ENCODE measurements at places on chromosomes 7 and 10. TPM values are rescaled to one million over a fixed set of nuclear protein-coding genes. Genes with fewer than 3 reads are reported as not detected.

GRCh38 chr7:124275411-124275810, 242.5 kb upstream of the TMEM229A start:
- DNase-seq, result no peak

GRCh38 chr10:133441780-133442179, 12.0 kb upstream of the SCART1 start:
- DNase-seq, result no peak

DNA sequence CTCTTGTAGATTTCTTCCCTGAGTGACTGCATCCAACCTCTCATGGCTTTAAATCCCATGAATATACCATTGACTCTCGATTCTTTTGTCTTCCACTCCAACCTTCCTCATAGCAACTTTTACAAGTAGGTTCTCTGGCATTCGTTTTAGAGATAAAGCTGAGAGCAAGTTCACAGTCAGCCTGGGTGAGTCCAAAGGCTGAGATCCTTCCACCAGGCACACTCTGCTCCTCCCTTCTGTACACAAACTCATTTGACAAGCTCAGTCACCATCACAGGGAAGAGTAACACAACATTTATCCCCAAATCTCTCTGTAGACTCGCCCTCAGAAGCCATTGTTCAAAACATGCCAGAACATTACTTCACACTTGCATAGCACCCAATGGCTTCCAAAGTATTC, 10.9 kb downstream of the CTTNBP2 start:
- no peak for DNase-seq

DNA sequence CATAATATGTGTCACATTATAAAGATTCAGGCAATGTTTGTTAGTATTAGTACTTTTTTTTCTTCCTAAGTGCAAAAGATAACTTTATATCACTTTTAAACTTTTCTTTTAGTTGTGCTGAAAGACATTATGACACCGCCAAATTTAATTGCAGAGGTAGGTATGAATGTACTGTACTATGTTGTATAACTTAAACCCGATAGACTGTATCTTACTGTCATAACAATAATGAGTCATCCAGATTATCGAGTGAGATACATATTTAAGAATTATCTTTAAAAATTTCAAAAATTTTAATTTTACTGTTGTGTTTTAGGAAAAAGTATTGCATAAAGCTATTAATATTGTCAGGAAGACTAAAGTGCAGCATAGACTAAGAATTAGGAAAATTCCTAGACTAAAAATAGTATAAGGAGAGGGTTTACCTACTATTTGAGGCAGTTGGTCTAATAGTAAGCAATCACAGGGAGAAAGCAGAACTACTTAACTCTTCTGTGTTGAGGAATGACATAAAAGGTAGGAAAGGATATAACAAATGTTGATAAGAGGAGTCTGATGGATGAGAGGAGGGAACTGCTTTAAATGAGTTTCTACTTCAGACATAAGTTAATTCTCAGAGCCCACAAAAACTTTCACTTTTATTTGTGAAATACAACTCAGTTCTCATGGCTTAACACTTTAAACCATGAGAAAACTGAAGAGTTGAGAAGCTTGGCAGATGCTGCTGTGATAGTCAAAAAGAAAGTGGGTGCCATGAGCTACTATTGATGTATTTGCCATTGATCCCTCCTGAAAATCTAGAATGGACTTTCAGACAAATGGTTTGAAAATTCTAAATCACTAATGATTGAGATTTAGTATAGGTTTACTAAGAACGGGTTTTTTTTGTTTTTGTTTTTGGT, 67.8 kb downstream of the PTEN start:
- DNase-seq, result no peak

DNA sequence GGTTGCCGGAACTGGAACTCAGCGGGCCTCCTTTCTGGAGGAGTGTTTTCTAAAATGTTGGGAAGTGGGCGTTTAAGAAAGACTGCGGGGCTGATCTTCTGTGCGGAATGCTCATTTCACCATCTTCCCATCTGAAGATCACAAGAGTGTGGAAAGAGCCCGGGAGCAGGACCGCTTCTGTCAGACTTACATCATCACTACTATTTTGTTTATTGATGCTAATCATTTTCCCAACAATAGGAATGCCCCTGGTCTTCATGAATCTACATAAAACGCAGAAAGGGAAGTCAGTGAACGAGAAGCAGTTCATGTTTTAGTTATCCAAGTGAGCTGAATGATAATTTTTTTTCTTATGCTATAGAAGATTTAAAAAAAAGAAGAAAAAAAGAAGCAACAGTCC, 447.8 kb upstream of the MKI67 start:
- no peak for DNase-seq

DNA sequence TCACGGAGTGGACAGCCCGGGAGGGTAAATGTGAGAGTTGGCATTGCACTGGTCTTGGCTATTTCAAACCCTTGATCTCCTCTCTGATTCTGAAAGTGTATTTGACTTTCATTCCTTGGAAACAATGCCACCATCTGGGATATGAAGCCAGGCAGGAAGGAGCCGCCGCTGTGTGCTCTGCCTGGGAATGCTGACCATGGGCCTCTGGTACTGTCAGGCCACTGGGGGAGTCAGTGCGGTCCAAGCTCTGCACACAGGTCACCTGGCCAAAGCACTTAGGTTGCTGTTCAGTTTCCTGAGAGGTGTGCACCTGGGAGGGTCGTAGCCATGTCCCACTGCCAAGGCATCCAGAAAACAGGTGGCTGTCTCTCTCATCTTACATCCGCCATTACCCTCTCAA, 68.5 kb upstream of the SHH start:
- DNase-seq, result no peak

DNA sequence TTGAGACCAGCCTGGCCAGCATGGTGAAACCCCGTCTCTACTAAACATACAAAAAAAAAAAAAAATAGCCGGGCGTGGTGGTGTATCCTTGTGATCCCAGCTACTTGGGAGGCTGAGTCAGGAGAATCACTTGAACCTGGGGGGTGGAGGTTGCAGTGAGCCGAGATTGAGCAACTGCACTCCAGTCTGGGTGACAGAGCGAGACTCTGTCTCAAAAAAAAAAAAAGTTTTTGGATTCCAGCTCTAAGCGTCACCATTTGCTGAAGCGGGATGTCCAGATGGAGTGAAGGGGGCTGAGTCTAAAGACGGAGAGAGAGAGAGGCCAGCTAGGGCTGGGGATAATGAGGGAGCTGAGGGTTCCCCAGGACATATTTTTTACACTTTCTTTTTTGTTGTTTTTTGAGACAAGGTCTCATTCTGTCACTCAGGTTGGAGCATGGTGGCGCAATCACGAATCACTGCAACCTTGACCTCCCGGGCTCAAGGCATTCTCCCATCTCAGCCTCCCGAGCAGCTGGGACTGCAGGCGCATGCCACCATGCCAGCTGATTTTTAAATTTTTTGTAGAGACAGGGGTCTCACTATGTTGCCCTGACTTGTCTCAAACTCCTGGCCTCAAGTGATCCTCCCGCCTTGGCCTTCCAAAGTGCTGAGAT, 9.4 kb upstream of the HK1 start:
- no peak for DNase-seq

- peak; percentile 45 for DNase-seq
These were observed 579 bp downstream of the IDI1 start for GRCh38 chr10:1048349-1048731.

- no peak for DNase-seq
These were observed 30.7 kb downstream of the NKX6-2 start for GRCh38 chr10:132755166-132755711.

- peak; percentile 13 for DNase-seq
These were observed 415.1 kb downstream of the CCSER2 start for GRCh38 chr10:84743483-84743882.

DNA sequence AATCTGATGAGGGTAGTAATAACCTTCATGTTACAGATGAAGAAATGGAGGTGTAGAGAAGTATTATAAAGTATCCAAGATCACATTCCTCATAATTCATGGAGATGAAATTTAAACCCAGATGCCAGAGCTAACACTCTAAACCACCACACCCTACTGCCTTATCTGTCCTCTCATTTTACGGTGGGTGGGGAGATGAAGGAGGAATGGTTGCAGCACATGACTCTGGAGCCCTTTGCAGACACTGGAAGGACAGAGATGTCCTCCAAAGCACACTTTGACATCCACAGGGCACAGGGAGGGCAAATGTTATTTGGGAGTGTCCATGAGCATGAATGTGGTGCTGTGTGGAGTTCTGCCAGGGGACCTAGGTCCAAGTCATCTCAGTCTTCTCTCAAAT, 1.1 kb downstream of the PLEKHS1 start:
- no peak for DNase-seq

DNA sequence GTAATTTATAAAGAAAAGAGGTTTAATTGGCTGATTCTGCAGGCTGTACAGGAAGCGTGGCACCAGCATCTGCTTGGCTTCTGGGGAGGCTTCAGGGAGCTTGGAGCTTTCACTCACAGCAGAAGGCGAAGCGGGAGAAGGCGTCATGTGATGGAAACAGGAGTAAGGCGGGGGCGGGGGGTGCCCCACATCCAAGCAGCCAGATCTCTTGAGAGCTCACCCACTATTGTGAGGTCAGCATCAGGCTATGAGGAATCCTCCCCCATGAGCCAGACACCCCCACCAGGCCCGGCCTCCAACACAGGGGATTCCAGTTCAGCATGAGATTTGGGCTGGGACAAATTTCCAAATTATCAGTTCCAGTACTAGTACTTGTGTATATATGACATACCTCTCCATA, 46.2 kb downstream of the WDR37 start:
- no peak for DNase-seq

DNA sequence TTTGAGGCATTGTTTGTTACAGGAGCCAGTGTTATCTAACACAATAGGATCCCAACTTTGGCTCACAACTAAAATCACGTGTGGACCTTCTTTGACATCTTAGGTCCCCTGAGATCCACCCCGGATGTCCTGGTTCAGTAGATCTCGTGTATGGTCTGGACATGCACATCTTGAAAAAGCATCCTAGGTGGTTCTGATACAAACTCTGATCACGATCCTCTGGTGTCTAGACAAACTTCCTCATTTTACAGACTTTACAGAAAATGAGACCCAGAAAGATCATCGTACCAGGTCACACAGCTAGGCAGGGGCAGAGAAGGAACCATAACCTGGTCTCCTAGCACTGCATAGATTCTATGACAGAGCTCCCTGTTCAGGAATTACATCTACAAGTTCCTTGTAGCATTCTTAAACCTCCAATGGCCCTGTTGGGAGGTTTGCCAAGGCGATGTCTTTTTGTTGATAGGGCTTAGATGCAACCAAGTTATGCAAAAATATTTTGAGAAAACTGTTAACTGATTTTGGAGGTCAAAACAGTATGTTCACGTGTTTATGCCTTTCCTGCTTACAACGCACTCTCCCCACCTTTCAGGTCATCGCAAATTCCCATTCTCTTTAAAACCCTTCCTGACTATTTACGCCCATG, 30.8 kb upstream of the CHST15 start:
- no peak for DNase-seq

DNA sequence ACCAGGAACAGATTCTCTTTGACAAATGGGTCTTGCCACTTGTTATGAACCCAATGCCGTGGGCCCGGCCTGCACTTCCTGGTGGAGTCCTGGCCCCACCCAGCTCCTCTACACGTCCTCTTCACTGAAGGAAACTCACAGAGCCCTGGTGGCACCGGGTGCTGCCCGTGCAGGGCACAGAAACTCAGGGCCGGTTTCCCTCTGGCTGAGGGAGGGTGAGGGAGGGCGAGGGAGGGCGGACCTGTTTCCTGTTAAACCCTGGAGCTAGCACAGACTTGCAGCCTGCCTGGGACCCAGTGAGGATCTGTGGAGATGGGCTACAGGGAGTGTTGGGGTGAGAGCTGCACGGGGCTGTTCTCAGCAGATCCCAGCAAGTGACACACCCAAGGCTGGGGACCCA, 596.3 kb downstream of the PTPRN2 start:
- DNase-seq, result no peak

DNA sequence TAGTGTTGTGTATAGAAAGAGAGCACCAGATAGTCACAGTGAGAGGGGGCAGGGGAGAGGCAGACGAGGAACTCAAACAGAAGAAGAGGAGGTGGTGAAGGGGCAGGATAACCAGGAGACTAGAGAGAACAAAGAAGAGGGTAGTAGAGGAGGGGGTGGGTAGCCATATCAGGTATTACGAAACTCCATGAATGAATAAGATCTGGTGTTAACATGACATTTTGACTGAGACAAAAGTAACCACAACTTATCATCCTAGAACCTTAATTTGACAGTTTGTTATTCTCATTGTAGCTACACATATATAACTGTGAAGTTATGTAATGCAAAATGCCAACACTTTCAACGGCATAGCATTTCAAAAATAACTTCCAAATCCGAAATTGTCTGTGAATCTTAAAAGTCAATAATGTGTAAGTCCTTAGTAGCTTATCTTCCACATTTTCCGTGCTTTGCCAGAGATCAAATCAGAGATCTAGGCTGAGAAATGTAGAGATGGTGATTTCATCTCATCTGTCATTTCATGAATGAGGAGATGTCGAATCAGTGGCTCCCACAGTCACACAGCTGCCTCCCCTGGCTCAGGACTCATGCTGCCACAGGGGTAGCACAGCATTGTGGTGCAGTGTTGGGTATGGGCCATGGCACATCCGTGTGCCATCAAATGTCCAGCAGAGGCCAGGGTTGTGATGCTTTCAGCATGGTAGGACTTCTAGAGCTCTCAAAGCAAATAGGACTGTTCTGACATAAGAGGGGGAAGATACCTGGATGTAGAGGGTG, 202.1 kb downstream of the HECW1 start:
- no peak for DNase-seq

DNA sequence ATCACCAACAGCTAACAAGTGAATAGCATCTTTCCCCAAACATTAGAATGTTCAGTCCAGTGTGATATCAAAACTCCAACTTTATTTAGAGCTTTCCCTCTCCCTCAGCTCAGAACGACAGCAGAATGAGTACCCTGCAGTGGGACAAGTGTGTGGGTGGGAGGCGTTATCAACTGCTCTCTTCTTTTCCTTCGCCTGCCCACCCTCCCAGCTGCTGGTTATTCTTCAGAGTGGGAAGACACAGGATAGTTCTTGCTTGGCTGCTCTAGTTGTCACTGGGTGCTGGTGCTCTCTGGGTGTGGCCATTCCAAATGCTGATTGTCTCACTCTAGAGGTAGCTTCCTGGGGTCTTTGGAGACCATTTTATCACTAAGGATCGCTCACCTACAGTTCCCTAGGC, 13.7 kb upstream of the FAM241B start:
- no peak for DNase-seq

DNA sequence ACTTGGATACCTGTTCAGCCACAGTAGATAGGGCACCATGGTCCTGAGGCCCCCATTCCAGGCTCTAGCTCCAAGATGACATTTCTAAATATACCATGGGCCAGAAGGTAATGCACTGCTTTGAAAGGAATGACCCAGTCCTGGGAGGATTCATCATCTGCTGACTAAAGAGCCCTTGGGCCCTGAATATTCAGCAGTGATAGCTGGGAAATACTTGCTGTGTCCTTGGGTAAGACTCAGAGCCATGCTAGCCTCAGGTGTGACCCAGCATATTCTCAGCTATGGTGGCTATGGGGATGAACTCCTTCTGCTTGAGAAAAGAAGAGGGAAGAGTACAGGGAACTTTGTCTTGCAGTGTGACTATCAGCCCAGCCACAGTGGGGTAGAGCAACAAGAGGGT, 21.3 kb upstream of the AGR2 start:
- no peak for DNase-seq

RARRES2 gene
- total RNA-seq, result 223 TPM

STEAP2 gene
- total RNA-seq, result 8.8 TPM

NEUROG3 gene
- total RNA-seq, result 0.14 TPM

Measured in H7 (cell line).